ENCODE measurements at places on chromosomes 4 and X. TPM values are rescaled to one million over a fixed set of nuclear protein-coding genes. Genes with fewer than 3 reads are reported as not detected.

DNA sequence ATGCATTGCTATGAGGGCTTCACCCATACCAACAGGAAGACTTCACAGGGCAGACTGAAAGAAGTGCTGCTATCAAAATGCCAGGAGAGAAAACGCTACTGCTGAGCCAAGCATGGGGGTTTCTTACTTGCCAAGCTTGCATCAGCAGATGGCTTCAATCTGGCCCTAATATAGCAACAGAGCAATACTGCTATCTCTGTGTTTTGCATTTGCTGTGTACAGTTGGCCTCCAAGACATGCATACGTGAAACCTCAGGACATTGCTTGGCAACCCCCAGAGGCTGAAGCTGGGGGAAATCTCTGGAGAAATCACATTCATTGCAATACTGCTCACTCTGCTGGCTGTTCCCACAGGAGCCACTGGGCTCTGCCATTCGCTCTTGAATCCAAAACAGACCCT, 127.2 kb upstream of the GPC4 start:
- no peak overlapping the region for H3K4me3 ChIP-seq
- no peaks in the 10 kb centered on the region for H3K4me1 ChIP-seq
- H3K36me3 ChIP-seq: no peaks in the 10 kb centered on the region
- H3K27ac ChIP-seq: no peak overlapping the region
- H3K27me3 ChIP-seq: no peaks in the 10 kb centered on the region

DNA sequence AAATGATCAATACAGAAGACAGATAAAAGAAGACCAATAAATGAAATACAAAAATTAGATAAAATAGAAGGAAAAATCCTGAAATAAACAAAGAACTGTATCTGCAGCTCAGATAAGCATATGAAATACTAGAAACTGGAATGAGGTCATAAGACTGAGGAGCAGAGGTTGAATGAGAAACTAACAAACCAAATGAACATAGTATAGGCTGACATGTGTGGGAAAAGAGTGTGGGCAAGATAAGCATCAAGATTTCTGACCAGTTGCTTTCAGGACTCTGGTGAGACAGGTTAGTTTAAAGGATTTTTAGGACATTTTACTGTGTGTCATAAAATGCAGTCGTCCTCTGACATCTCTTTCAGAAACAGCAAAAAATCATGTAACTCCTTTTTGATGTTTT, 2073.2 kb upstream of the TENM3 start:
- no peak overlapping the region for H3K4me3 ChIP-seq
- H3K27me3 ChIP-seq: no peaks in the 10 kb centered on the region
- H3K4me1 ChIP-seq: no peaks in the 10 kb centered on the region
- H3K27ac ChIP-seq: no peak overlapping the region

DNA sequence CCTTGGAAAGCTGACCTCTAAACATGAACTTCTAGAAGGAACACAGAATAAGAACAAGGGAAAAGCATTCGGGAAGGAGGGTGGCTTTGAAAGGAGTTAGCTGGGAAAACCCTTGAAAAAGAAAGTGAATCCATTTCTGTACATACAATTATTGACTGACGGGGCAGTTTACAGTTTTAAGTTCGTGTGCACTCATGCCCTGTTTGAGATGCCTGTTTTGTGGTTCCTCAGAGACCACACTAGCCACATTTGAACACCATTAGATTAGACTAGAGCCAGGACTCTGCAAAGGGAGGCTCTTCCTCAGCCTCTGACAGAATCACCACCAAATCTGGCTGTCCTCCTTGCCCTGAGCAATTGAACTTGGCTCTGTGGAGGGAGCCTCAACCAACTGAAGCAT, 158.3 kb downstream of the PALLD start:
- H3K4me1 ChIP-seq: peaks cover 44% of the 10 kb centered on the region
- no peaks in the 10 kb centered on the region for H3K27me3 ChIP-seq
- H3K36me3 ChIP-seq: no peaks in the 10 kb centered on the region
- peak overlapping the region; percentile 22 for H3K27ac ChIP-seq
- DNase-seq: no peak

DNA sequence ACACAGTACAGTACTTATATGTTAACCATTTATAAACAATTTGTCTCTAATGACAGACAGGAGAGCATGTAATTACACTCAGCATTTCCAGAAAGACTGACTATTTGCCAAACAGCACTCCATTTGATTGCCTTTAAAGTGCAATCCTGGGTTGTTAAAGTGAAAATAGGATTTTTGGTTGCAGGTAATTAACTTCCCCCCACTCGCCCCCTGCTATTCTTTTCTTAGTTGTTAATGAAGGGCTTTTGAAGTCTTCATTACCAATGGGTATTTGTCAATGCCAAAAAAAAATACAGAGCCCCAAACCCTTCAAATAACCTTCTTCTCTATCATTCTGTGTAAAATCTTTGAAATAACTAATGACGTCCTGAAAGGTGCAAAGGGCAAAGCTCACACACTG, 825.6 kb downstream of the STPG2 start:
- no peaks in the 10 kb centered on the region for H3K36me3 ChIP-seq
- no peak for DNase-seq
- no peaks in the 10 kb centered on the region for H3K27me3 ChIP-seq
- H3K4me3 ChIP-seq: no peak overlapping the region
- no peak overlapping the region for H3K27ac ChIP-seq

DNA sequence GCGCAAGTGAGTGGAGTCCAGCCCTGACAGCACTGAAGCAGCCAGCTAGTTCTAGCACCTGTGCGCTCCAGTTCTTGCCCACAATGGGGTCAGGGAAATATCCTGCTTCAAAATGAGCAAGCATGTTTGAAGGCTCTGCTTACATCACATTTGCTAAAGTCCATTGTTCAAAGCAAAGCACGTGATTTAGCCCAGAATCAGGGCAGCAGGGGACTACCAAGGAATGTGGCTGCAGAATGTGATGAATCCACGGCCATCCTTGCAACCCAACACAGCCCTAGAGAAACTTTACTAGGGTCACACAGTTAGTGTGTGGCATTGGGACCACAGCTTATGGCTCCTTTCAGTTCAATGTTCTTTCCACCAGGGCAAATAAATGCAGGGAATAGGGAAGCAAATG, 47.3 kb upstream of the SMIM31 start:
- H3K27ac ChIP-seq: no peak overlapping the region
- no peaks in the 10 kb centered on the region for H3K36me3 ChIP-seq
- no peaks in the 10 kb centered on the region for H3K4me1 ChIP-seq
- H3K27me3 ChIP-seq: no peaks in the 10 kb centered on the region
- no peak overlapping the region for H3K4me3 ChIP-seq

GRCh38 chrX:38970845-38971244, 169.6 kb downstream of the MID1IP1 start:
- H3K27me3 ChIP-seq: peaks cover 13% of the 10 kb centered on the region
- H3K36me3 ChIP-seq: no peaks in the 10 kb centered on the region
- no peak overlapping the region for H3K27ac ChIP-seq
- no peak for DNase-seq
- no peaks in the 10 kb centered on the region for H3K4me1 ChIP-seq

Gene HS3ST1
- total RNA-seq: under 0.01 TPM

Gene GC
- not detected for total RNA-seq

Gene HELT
- not detected for total RNA-seq
